Stimulated activated CD8-positive, alpha-beta memory T cell treated with anti-CD3 and anti-CD28 coated beads, Interleukin-7, amount 100 ng/mL, for 1 hour (primary cell): ENCODE measurements at places on chromosomes 6 and 20.

DNA sequence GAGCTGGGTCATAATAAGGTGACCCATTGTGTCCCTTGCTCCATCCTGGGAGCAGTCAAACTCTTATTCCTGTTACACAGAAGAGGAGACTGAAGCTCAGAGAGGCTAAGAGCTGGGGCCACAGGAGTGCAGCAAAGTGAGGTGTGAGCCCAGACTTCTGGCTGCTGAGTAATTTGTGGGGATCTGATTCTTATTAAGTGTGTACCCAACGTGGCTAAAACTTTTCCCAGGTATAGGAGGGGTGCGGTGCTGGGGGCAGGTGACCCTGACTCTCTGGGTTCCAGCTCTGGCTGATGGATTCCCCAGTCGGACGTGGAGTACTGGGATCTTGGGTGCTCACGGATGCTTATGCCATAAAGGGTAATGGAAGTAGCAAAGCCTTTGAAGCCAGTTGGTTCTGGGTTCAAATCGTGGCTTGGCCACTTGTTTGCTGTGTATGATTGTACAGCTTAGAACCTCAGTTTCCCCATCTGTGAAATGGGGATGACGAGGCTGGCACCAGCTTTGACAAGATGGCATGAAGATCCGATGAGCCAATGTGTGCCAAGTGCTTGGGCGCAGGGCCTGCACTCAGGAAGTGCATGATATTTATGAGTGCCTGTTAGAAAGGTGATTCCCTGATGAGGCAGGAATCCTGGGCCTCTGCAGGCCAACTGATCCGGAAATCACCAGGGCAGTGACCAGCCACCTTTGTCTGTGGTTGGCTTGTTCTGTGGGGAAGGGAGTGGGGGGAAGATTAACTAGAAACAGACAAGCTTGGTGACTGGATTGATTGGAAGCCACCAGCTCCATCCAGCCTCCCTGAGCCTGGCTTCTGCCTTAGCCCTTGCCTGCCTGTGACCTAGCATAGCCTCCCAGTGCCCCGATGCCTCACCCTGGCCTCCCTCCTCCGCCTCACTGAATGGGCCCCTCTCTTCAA is 6.0 kb downstream of the SRC start:
- DNase-seq: no peak

DNA sequence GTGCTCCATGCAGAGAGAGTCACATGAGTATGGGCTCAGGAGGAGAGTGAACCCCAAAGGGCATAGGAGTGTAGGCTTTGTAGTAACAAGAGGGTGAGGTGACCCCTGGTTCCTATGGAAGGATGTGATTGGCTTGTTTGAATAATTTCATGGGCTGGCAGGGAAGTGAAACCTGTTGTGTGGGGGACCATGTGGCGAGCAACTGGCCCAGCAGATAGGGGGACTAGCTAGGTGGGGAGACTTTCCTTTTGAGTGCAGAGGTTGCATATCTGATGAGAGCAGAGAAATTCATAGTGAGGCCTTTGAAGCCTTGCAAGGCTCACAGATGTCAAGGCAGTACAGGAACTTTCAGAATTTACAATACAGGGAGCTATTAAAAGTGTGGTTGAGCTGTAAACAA is 247.9 kb upstream of the SLC35B3 start:
- DNase-seq: no peak

DNA sequence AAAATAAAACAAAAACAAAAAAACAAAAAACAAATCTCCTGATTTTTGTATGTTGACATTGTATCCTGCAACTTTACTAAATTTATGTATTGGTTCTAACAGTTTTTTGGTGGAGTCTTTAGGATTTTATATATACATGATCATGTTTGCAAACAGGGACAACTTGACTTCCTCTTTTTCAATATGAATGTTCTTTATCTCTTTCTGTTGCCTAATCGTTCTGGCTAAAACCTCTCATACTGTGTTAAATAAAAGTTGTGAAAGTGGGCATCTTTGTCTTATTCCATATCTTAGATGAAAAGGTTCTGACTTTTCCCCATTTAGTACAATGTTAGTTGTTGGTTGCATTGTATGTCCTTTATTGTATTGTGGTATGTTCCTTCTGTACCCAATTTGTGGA is 261.7 kb upstream of the NOX3 start:
- DNase-seq: no peak

GRCh38 chr6:158591134-158591809 is 31.4 kb downstream of the TMEM181 start:
- no peak for DNase-seq

- DNase-seq: no peak
Measured at GRCh38 chr6:9927275-9927674, 487.6 kb downstream of the TFAP2A start.

DNA sequence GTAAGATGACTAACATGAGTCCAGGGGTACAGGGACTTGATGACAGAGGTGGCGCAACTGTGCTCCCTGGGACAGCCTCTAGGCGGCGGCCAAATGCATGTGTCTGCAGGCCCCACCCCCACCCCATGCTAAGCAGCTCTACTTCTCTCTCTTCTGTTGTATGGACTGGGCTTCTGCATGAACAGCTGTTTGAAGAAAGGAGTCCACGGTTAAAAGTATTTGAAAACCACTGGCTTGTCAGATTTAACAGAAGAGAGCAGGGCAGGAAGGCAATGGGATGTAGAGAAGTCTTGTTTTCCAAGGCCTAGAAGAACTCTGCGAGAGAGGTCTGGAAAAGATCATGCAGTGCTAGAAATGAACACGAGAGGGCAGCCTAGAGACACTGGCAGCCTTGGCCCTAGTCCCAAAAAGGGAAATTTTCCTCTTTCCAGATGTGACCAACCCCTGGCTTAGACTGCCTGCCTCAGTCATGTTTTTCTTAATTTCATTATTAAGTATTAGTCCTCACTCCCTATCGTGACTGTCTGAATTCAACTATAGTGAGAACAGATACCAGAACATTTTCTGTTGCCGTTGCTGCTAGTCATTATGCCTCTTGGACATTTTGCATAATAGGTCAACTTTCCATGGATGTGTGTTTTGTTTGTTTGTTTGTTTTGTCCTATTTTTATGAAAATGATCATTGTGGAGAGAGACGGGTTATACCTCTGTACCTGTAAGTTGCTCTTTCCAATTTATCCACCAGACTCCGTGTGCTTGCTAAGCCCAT is 265.0 kb downstream of the ADGRG6 start:
- peak; percentile 7 for DNase-seq

- no peak for DNase-seq
Measured at GRCh38 chr6:66935612-66936011, 1228.6 kb upstream of the EYS start.

DNA sequence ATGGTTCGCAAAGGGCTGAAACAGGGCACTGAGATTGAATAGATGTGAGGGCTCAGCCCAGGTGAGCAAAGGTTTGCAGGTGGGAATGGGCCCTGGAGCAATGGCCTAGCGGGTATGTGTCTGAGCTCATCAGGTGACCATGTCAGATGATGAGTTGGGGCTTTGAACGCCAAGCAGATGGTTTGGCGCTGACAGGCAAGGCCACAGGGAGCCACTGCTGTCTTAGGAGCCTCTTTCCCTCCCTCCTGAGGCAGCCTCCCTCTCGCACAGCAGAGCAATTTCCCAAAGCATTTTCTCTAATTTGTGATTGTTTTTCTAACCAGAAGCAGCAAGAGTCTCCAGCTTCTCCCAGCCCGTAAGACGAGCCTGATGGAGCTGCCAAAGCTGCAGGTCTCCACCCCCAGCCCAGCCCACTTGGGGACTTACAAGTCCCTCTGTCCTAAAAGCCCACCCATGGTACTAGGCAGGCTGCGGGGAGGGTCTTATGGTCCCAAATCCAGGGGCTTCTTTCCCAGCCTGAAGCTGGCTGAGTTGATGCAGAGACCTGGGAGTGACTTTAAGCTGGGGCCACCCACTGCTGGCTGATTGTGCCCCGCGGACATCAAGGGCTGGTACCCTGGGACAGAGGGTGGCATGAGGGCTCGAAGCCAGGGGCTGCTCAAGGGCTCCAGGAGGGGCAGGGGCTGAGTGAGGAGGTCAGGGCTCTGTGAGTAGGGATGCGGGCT is 11.6 kb downstream of the CDH22 start:
- DNase-seq: no peak

GRCh38 chr6:25138233-25138933 is 140.8 kb upstream of the CARMIL1 start:
- peak; percentile 37 for DNase-seq

DNA sequence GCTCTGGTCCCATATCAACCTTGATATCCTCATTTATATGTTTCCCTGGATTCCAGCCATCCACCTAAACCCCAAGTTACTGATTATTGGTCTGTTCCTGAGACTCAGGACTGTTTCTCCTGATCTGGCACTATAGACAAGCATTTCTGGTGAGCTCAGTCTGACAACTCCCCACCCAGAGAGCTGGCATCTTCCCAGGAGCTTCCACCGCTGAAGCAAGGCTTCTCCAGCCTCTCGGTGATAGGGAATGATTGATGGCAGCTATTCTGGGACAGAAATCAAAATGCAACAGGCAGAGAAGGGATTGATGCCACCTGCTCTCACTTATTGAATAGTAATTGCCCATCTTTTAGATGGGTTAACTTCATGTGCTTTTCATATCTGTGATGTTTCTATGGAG is 169.7 kb upstream of the GGTLC1 start:
- DNase-seq: no peak

DNA sequence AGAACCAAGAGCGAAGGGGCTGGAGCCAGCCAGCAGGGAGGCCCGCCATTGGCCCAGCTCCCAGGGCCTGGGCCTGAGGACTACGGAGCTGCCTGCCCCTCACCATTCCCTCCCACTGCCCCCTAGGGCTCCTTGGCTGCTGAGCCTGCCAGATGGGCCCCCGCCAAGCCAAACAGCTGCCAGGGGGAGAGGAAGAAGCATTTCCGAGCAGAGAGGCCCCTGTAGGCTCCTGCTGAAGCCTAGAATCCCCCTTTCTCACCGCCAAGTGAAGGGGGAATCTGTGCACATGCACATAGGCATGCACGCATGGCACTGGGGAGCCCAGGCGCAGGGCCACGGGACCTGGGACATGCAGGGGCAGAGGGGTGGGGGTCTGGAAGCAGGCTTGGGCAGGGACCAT is 28.5 kb upstream of the MRPS18A start:
- no peak for DNase-seq

GRCh38 chr6:145485288-145485687 is 250.0 kb downstream of the EPM2A start:
- DNase-seq: no peak

GRCh38 chr6:137550535-137550934 is 56.3 kb upstream of the OLIG3 start:
- DNase-seq: no peak

DNA sequence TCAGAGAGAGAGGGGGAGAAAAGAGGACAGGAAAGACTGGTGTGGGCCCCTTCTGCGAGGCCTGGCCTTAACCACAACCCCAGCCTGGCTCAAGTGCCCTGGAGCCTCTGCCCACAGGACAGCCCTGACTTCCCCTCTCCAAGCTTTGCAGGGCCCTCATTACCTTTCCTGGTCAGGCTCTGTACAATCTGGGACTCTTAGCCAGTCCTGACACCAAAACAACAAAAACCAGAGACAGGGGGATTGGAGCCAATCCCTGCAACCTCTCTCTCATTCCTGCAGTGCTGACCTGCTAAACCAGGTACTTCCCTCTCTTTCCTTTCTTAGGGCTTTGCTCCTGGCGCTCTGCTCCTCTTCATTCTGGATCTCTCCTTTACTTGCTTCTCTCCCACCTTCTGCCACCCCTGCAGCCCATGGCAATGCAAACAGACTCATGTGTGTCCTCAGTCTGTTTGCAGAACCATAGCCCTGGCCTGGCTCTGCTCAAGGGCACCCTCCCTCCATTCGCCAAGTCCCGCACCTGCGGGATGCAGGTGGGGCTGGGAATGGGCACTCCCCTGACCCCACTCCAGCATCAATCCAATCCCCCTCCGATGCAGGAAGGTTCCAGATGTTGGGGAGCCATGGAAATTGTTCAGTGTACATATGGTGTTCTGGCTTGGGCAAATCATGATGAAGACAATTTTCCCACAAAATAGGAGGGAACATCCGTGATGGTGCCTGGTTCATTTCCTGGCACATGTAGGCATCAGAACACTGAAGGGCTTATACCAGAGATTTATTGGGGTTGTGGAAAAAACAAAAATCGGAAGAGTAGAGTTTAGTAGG is 38.1 kb downstream of the RPP40 start:
- no peak for DNase-seq

DNA sequence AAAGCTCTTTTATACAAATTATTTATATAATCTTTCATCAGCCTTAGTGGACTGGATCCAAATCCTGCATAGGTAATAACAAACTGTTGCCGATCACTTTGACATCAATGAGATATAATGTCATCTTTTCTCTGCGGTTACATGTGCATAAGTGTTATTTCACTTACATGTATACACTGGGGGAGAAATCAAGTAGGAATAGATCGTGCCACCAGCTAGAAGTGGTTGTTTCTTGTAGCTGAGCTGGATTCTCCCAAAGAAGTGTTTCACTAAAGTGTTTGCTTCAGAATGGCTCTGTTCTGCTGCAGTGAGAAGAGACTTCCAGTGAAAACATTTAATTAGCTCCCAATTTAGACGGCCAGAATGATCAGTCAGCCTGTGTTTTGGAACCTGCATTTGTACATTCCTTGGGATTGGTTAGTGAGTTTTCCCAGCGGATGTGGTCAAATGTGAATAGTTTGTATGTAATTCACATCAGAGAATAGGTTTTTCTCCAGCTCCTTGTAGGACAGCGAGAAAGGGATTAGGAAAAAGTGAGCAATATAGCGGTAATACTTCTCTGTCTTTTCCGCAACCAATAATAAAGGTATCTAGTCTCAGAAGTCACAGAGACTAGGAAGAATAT is 163.1 kb upstream of the CCN2 start:
- DNase-seq: no peak

- DNase-seq: no peak
Measured at GRCh38 chr6:138201836-138202235, 16.5 kb downstream of the PBOV1 start.

GRCh38 chr6:65935412-65935811 is 228.4 kb upstream of the EYS start:
- DNase-seq: no peak

GRCh38 chr6:25698631-25699030 is 46.6 kb downstream of the SCGN start:
- DNase-seq: no peak

GRCh38 chr6:100289285-100289684 is 175.4 kb downstream of the SIM1 start:
- DNase-seq: no peak

DNA sequence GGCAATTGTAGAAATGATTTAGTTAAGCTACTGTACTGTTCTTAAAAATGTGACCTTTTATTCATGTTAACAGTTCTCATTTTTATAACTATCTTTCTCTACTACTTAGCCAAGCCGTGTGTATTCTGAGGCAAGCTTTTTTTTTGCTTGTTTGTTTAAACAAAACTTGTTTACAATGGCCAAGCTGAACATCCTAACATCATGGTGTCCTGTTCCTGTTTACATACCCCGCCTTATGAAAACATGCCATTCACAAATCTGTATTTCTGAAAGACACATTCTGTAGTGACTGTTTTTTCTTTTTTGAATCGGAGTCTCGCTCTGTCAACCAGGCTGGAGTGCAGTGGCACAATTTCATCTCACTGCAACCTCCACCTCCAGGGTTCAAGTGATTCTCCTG is 140.9 kb downstream of the NCOA3 start:
- DNase-seq: no peak

DNA sequence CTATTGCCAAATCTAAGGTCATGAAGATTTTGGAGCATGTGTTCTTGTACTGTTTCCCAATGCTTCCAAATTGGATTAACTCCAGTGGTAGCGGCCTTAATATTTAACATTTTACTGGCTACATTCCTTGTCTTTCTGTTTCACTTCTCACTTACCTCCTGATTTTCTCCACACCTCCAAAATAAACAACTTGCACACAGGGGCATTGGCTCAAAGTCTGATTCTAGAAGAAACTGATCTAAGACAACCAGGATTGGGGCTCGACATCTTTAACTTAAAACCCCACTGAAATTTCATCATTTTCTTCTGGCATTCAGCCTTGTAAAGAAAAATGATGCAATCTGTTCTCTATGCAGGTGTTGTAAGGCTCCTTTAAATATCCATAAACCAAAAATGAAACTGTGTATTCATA is 557.9 kb upstream of the ID4 start:
- DNase-seq: no peak
